Stimulated activated CD8-positive, alpha-beta memory T cell treated with anti-CD3 and anti-CD28 coated beads, Interleukin-15, amount 100 ng/mL, for 48 hours (primary cell): ENCODE measurements at places on chromosomes 4 and X.

GRCh38 chrX:29528281-29528680 lies 687.1 kb upstream of the MAGEB2 start:
- no peak for DNase-seq

DNA sequence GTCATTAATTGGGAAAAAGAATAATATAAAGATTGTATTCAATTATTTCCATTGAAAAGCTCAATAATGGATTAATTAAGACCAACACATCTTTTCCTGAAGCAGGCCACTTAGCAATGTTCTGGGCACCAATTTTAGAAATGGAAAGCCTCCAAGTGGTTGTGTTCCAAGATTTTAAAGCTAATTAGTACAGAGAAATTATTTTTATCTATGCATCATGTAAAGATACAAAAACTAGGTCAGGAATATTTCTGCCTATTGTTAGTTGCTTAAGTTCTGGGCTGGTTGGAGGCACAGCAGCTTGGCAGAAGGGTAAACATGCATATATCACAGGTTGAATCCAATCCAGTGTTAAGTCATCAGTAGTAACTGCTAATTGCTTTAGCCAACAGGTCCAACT lies 101.9 kb downstream of the RASL11B start:
- DNase-seq, result no peak

GRCh38 chr4:77699731-77700210 lies 94.2 kb downstream of the CXCL13 start:
- DNase-seq, result no peak

- DNase-seq, result no peak
These were observed 7.7 kb upstream of the MAPK10 start for GRCh38 chr4:86367577-86367976.

DNA sequence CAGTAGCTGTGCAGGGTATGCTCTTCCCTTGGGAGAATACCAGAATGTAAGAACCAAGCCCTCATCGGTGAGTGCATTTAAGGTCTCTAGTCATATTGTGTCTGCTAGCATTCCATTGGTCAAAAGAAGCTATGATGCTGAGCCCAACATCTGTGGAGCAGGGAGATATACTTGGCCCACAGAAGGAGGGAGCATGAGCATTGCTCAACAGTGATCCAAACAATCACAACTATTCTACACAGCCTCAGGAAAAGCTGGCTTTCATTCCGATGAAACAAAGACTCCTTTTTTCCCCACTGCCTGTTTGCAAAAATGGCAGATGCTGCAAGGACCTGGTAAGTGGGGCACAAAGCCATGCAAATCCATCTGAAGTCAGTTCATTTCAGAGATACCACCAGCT lies 80.6 kb upstream of the DHX15 start:
- no peak for DNase-seq

- DNase-seq, result no peak
These were observed 8.4 kb downstream of the ATP10D start for GRCh38 chr4:47493238-47494123.
